HFFc6 (cell line): ENCODE measurements at places on chromosomes 12 and 14. TPM values are rescaled to one million over a fixed set of nuclear protein-coding genes. Genes with fewer than 3 reads are reported as not detected.

- DNase-seq = no peak
These were observed 26.5 kb downstream of the CD9 start for GRCh38 chr12:6226679-6227051.

The GDF3 gene
- total RNA-seq = not detected in 3 replicates

- DNase-seq = no peak
These were observed 1721.5 kb upstream of the SEL1L start for GRCh38 chr14:83255015-83255726.

DNA sequence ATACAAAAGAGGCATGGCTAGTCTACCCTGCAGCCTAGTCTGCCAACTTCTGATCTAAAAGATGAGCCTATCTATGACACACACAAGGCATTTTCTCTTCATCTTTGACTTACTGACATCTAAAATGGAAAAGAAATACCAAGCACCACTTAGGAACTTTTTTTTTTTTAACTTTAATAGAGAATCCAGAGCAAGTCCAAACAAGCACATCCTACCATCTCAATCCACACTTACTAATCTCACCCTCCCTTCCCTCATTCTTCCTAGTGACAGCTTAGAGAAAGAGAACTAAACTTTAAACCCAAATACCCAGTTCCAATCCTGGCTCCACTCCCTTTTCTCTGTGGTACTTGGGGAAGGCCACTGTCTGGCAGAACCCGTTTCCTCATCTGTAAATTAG is 31.8 kb downstream of the BDKRB1 start:
- DNase-seq = no peak

GRCh38 chr14:94936401-94936892 is 166.5 kb upstream of the GSC start:
- DNase-seq = no peak

The CDC42BPB gene
- 72.4 to 79.7 TPM (median 76.2 TPM) in 3 replicates for total RNA-seq

The SIX1 gene
- 5.1 to 5.4 TPM (median 5.1 TPM) in 3 replicates for total RNA-seq

The CD9 gene
- 46.6 to 69.1 TPM (median 52.7 TPM) in 3 replicates for total RNA-seq

- DNase-seq = no peak
These were observed 33.7 kb downstream of the FAM186A start for GRCh38 chr12:50362671-50363070.

The B3GNT4 gene
- total RNA-seq = 0.17 to 0.21 TPM in 2 of 3 replicates, not detected in the other

- DNase-seq = no peak
These were observed 12.4 kb downstream of the TBC1D30 start for GRCh38 chr12:64836856-64837255.

DNA sequence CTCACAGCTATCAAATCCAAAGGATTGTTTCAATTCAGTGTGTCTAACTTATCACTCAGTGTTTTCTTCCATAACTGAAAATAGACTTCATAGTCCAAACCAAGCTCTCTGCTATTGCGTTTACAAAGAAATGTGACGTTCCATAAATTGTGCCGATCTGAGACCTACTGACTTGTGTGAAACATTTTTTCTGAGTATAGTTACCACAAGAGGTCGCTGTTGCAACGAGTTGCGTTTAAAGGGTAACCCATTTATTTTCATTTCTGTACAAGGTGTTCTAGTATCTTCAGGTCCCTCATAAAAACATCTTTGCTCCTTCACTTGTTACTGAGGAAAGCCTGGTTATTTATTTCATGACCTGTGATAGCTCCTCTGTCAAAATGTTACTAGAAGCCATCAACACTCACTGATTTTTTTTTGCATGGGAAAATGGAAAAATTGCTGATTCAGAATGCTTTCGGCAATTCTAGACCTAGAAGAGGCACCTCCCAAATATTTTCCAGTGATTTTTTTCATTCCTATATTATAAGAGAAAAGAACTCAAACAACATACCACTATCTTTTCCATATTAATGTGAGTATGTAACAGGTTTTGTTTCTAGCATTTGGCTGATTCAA is 60.9 kb upstream of the OR4E1 start:
- DNase-seq = no peak

The STON2 gene
- total RNA-seq = not detected in 2 replicates

GRCh38 chr14:101076451-101077198 is 173.1 kb upstream of the RTL1 start:
- no peak for DNase-seq

The CIDEB gene
- total RNA-seq = 0.11 to 0.24 TPM (median 0.19 TPM) in 3 replicates

DNA sequence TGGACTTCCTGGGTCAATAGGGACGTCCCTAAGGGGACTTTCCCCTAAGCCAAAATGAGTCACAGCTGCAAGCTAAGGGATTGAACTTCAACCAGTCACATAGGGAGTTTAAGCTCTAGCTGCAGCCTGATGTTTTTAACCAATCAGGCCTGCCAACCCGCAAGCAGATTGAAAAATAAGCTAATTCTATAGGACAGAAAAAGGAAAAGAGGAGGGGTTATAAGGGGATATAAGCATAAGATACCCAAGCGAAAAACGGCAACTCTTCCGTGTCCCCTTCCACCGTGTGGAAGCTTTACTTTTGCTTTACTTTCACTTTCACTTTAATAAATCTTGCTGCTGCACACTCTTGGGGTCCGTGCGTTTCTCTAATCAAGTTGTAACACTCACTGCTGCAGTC is 24.4 kb downstream of the ATP23 start:
- DNase-seq = no peak

The MGP gene
- total RNA-seq = 0.46 to 0.53 TPM in 2 of 3 replicates, not detected in the other

The PLA2G1B gene
- total RNA-seq = not detected in 3 replicates
